NCI-H524 treated with DMSO at 0.1 percent for 48 hours (cell line): ENCODE measurements at places on chromosomes 7 and 10.

- DNase-seq, result no peak
Measured at GRCh38 chr7:125326666-125327255, 397.1 kb upstream of the POT1 start.

DNA sequence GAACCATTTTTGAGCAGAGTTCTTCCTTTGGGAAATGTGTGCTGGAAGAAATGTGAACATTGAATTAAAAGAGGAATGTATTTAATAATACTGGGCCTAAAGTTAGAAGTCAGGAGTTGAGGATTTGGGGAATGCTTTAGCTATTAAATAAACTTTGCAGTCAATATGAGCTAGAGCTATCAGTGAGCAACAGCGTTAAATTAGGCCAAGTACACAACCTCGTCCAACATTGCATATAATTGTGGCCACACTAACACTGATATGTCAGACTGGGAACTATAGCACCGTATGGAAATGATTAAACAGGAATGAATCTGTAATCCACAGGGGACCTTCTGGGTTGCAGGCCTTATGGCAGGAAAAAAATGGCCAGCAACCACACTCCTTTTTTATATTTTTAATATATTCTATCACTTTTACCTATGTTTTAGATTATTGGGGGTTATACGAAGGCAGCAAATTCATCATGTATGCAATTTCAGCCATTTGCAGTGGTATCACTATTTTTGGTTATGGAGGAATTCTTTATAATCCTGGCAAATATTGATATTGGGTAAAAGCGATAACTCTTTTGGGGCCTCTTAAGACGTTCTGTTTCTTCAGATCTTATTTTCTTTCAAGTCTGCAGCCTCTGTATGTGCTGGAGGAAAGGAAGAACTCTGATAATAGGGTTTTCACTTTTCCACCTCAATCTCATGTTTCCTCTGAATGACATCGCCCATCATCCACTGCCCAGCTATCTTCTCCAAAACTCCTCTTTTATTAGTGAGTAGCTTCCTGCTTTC, 236.3 kb upstream of the PLXDC2 start:
- DNase-seq, result no peak

DNA sequence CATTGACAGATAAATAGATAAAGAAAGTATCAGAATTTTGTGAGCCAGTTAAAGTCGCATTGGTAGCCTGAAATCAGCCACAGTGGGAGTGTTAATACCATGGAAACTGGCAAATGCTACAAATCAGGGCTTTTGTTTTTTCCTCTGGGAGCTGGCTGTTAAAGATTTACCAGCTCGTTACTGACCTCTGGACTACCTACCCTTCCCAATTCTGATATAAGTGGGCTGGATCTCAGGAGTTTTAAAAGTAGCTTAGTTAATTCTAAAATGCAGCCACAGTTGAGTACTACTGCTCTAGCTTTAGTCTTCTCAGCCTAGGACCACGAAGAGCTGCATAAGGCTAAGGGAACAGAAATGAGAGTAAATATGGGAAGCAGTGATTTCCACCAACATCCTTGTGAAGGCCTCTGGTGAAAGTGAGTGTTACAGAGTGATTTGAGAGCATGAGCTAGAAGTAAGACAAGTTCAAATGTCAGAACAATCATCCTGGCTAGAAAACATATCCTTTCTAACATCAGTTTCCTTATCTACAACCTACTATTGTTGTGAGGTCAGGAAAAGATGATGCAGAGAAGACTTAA, 53.2 kb downstream of the A1CF start:
- no peak for DNase-seq

GRCh38 chr10:12777840-12778585, 223.5 kb downstream of the CCDC3 start:
- no peak for DNase-seq

DNA sequence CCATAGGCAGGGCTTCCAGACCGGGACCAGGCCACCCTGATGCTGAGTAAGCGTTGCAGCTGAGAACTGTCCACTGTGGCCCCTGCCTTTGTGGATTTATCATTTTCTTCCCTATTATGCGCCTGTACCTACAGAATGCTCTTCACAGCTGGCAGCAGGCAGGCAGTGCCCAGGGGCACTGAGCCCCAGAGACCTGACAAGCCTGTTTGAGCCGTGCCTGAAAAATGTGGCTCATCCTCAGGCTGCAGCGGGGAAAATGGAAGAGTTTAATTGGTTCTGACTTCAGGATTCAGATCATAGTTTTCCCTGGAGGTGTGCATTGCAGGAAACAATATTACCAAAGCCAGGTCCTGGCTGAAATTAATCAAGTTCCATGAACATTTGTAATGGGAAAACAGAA, 200.2 kb downstream of the ZNF438 start:
- no peak for DNase-seq

DNA sequence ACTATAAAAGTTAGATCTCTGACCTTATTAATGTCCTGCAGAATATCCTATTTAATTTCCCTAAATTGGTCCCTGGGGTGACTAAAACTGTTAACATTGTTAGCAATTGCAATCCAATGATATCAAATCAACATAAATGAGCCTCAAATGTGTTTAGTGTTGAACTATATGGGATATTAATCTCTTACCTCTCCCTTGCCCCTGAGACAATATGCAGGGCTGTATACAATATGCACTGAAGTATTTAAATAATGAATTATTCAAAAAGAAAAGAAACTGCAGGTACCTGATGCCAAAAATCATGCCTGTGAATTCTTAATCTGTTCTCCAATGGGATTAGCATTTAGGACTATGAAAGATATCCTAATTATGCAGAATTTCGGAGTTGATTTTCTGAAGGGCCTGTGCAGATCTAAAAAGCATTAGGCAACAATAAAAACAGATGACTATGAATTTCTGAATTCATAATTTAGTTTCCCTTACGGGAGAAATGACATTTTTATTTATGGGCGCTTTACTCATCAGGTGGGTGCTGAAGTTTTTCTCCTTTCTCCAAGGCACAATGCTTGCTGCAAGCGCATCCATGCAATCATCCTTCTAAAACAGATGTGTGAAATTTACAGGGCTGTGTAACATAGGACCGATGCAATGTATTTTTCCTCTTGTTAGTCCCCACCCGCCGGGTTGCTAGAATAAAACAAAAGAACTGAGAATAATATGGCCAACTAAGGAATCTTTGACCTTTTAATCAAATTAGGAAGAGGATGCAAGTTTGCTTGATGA, 5.4 kb upstream of the C10orf90 start:
- DNase-seq, result no peak

GRCh38 chr10:109895848-109896247, 27.5 kb downstream of the XPNPEP1 start:
- DNase-seq, result no peak

DNA sequence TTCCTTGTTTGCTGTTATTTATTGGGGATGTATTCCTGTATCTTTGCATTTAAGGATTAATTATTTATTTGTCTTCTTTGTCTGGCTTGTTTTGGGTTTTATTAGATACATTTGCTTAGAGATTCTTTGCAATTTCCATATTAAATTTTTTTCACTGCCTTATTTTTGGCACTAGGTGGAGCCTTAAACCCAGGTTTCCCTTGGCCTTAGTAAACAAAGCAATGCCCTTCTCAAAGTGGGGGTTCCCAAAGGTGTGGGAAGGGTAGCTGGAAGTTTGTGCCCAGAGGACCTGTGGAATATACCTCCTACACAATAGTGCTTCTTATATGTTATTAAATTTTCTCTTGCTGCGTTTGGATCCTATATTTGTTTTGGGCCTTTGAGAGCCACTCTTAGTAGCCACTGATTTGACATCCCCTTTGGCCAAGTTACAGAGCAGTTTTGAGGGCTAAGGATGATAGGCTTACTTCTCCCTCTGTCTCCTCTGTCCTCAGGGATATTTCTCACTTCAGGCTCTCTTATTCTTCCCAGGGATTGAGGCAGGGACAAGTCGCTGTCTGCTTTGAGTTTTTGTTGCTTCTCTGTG, 162.3 kb downstream of the ITGB1 start:
- DNase-seq, result no peak

DNA sequence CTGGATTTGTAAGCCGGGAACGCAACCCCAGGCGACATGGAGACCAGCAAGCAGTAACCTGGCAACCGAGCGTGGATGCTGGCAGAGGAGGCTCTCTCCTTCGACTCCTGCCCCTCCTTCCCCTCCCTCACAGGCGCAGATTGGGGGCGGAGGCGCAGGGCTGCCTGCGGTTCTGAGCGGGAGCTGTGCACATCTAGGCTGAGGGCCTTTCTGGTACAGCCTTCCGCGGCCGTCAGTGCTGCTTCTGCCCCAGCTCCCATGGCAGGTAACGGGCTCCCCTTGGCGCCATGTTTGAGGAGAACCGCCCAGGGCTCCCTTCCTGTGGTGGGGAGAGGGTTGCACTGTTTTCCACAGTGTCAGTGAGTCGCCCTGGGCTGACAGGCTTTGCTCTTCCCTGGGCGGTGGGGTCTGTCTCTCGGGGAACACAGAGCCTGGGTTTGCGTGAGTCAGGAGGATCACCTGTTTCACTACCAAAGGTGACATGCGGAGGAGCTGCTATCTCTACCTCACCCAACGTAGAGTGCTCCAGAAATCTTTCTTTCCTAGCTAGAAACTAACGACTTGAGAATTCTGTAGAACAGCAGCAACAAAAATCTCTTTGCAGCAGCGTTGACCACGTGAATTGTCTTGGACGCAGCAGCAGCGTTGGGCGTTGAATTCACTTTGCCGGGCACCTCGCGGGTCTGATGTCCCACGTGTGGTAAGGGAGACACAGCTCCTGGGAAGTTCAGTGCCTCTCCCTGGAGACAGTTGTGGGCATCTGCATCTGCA, 154.8 kb upstream of the COBL start:
- peak; percentile 66 for DNase-seq

DNA sequence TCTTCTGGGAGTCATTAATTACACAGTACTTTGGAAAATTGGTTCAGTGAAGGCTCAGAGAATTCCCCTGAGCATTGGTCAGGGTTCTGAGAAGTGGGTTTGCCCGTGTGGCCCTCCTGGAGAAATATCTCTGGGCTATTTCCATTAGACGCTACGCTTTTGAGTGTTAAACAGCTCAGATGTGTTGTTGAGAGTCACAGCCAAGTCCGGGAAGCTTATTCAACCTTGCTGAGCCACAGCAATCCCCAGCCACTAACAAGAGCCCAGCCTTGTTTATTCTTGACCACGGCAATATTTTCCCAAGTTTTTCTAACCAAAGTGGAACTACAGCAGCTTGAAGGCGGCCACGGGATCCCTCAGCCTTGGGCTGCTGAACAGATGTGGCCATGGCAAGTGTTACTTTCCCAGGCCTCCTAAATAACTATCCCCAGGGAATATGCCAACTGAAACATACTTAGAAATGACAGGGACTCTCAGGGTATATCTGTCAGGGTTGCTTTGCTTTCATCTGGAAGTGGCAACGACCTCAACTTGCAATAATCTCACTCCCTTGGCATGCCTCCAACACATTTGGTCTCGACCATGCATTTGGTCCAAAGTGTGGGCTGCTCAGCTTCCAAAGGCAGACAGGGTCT, 214.7 kb downstream of the EMX2 start:
- DNase-seq, result no peak

DNA sequence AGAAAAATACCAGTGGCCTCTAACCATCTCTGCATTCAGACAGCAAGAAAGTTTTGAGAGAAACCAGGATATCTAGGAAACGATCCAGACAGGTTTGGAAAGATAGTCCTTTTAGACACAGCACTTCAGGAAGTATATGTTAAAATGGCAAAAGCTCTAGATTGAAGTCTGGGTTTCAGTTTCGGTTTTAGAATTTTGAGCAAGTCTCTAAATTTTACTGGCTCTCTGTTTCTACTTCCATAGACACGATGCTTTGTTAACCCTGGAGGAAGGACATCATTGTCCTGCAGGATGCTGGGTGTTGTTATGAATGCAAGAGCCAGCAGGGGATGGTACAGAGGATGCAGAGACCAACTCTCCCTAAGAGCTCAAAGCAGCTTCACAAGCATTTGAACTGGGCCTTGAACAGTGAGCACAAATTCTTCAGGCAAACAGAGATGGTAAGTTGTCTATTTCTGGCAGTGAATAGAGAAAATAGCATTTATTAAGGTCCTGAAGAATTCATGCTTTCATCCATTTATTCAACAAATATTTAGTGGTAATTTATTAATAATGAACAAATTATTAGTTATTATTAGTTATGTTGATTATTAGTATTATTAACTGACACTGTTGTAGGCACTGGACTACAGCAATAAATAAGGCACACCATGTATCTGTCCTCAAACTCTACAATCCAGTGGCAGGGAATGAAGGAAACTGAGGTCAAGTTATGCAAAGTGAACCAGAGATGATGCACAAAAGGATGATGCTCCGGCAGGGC, 152.7 kb upstream of the NRP1 start:
- no peak for DNase-seq

- no peak for DNase-seq
Measured at GRCh38 chr7:55575733-55576132, 3.4 kb upstream of the VOPP1 start.

- DNase-seq, result no peak
Measured at GRCh38 chr7:150781103-150781502, 19.1 kb downstream of the TMEM176B start.

DNA sequence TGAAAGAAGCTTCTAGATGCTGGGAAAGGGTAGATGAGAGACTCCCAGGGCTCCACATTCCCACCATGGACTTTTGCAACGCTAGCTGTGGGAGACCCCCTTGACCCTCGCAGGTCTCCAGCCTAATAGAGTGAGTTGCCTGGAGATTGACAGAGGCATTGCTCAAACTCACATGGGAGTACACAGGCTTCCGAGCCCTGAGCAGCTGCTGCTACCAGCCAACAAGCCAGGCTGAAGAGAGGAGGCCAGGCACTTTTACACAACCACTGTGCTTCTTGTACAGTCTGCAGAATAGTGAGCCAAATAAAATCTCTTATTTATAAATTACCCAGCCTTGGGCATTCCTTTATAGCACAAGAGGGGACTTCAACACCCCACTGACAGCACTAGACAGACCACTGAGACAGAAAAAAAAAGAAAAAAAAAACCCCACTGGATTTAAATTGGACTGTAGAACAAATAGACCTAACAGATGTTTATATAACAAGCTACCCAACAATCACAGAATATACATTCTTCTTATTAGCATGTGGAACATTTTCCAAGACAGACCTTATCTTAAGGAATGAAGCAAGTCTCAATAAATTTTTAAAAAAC, 146.2 kb downstream of the ZFAND4 start:
- no peak for DNase-seq

- DNase-seq, result no peak
Measured at GRCh38 chr7:132933072-132933458, 148.8 kb downstream of the CHCHD3 start.

GRCh38 chr10:63965846-63966245, 444.6 kb downstream of the REEP3 start:
- no peak for DNase-seq

DNA sequence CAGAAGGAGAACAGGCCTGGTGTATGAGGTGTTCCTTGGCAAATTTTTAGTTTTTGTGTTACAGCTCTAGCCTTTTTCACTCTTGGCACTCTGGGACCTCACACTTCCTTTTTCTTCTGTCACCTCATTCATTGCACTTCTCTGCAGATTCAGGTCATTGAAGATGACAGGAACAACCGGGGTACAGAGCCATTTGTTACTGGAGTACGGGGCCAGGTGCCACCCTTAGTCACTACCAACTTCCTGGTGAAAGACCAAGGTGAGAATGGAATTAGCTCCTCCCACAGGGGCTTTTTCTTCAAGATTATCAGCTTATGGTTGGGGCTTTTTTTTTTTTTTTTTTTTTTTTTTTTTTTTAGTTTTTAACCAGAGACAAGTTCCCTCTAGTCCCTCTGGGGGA, 18.5 kb upstream of the CHCHD1 start:
- DNase-seq, result no peak
